Right renal pelvis (tissue), 4 donors: ENCODE measurements at places on chromosomes 11 and 22. TPM values are rescaled to one million over a fixed set of nuclear protein-coding genes. Genes with fewer than 3 reads are reported as not detected.

DNA sequence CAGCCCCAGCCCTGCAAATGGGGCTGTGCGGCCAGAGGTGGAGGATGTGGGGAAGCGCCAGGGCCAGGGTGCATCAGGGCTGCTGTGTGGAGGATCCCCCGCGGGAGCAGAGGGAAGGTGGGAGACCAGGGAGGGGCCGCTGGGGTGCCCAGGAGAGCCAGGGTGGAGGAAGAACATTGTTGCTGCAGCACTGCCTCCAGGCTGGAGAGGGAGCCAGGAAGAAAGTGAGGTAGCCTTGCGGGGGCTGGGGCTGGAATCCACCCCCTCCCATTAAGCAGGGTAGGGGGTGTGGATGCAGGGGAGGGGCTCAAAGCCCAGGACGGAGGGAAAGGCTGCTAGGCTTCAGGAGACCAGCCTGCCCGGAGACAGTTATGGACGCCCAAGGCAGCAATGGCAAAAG lies 15.0 kb downstream of the CABP7 start:
- DNase-seq, result no peak

DNA sequence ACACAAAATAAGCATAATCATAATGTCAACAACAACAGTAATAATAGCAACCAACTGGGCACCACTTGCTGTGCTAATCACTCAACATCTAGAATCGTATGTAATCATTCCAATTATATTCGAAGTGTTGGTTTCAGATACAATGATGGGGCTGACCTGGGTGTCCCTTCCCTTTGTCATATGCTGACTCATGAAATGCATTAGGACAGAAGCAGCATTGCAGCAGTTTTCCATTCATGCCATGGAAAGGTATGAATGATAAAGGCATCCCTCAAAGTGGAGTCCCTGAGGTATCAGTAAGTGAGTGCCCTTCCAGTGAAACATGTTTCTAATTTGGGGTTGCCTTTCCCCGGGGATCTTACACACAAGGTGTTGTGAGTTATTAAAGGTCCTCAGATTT lies 46.3 kb upstream of the ANO3 start:
- no peak for DNase-seq

DNA sequence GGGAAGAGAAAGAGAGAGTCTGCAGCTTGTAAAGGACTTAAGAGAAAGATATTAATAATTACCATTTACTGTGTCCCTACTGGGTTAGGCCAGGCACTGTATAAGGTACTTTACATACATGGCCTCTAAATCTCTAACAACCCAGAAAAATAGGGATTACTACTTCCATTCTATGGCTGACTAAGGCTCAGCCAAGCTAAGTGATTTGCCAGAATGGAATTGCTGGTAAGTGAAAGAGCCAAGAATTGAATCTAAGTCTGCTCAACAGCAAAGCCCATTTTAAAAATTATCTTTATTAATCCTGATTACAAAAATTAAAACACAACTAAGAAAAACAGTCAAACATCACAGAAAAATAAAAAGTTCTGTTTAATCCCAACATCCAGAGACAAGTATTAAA lies 21.4 kb downstream of the XRRA1 start:
- DNase-seq, result no peak

MTFP1 gene
- polyA plus RNA-seq, result 14.1 TPM

SULT4A1 gene
- 2.6 TPM for polyA plus RNA-seq
